ENCODE measurements at places on chromosomes 12 and 14. TPM values are rescaled to one million over a fixed set of nuclear protein-coding genes. Genes with fewer than 3 reads are reported as not detected.

DNA sequence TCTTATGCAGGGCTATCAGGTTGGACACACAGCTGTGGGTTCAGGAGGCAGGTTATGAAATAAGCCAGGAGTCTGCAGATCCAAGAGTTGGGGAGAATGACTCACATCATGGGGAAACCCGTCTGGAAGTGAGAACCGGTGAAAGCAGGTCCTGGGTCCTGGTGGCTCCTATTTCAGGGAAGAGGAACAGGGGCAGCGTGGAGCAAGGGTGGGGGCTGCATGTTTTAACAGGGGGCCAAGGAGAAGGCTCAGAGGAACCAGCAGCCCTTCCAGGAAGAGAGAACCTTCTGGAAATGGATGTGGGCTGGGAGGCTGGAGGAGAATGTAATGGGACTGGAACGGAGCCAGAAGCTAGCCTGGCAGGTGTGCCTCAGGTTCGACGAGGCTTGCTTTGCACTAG, 7.8 kb upstream of the KRT74 start:
- no peak for DNase-seq

GRCh38 chr14:106848330-106849121, 1322.1 kb downstream of the TMEM121 start:
- peak; percentile 59 for DNase-seq

DNA sequence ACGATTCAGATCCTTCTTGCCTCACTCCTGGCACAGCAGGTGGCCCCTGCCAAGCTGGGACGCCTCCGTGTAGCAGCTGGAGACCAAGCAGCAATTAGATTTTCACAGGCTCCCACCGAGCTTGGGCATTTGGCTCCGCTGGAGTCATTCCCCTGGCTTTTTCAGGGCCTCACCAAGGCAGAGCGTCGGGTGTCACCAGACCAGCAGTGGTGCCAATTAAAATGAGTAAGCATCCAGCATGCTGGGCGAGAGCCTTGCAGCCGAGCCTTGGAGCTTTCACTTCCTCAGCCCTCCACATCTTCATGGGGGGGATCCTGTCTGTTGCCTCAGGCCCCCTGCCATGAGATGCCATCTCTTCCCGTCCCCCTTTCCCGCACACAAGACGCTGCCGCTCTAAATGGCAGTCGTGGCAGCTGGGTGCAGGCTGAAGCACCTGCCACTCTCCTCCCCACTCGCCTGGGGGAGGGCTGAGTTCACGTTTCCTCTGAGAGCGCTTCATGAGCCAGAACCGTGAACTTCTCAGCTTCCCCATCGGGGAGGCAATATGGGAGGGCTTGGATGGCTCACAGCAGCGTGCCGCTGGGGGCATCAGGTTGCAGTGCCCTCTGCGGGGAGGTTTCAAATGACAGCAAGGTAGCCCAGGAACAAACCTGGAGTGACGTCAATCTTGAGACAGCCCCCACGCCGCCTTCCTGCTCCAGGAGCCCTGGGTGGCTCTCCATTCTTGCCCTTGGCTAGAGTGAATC, 11.7 kb downstream of the TPCN1 start:
- peak; percentile 94 for DNase-seq

DNA sequence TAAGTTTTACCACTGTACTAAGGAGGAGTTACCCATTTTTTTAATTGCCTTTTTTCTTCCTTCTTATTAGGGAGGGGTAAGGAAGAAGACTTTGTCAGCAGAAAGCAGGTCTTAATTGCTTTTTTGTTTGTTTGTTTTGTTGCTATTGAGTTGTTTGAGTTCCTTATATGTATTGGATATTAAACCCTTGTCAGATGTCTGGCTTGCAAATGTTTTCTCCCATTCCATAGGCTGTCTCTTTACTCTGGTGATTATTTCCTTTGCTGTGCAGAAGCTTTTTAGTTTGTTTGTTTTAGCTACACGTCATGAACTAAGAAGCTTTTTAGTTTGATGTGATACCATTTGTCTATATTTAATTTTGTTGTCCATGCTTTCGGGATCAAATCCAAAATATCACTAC, 13.3 kb downstream of the SPIC start:
- DNase-seq: no peak

GRCh38 chr12:14880890-14881453, 4.7 kb downstream of the MGP start:
- no peak for DNase-seq

- no peak for DNase-seq
Measured at GRCh38 chr14:68342216-68342763, 450.6 kb downstream of the ZFP36L1 start.

DNA sequence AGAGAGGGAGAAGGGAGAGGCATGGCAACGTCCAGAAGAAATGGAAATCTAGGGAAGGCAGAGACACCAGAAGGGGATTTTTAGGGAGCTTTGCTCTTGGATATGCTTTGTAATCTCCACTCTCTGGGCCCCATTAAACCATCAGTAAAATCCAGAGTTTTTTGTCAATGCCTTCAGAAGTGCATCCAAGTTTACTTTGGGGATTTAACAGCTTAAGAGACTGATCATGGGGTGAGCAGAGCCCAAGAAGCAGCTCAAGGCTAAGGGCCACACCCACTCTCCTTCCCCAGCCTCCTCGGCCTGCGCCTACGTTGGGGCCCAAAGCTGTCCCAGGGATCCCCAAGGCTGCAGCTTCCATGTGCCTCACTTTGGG, 37.4 kb upstream of the WSCD2 start:
- DNase-seq: no peak

- DNase-seq: no peak
Measured at GRCh38 chr12:87812030-87812429, 217.2 kb downstream of the C12orf50 start.

DNA sequence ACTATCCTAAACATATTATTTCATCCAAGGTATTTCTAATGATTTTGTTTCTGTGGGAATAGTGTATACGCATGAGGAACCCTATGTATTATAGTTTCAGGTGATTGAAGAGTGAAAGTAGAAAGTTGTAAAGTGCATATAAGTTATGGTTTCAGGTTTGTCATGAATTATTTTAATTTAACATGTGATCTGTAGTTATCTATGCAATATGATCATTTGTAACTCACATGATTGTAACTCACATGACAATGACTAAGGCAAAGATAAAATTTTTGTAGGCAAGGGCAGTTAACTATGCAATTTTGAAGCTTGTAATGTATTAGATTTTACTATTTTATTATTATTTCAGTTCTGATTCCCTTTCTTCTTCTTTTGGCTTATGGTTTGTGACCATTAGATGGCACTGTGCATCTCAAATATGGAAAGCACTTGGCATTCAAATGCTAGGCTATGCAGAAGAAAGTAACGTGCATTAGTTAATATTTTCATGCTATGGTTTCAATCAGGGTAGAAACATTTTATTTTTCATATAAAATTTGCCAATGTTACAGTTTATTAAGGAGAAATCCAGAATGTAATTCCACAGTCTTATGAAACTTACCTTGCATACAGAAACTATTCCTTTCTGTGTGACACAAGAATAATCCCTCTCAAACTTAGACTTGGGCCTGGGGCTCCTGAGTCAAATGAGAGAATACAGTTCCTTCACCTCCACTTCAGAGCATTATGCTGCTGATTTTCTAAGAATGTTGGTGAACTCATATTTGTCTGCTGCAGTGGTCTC, 15.8 kb upstream of the TMEM30B start:
- DNase-seq: peak; percentile 36

DNA sequence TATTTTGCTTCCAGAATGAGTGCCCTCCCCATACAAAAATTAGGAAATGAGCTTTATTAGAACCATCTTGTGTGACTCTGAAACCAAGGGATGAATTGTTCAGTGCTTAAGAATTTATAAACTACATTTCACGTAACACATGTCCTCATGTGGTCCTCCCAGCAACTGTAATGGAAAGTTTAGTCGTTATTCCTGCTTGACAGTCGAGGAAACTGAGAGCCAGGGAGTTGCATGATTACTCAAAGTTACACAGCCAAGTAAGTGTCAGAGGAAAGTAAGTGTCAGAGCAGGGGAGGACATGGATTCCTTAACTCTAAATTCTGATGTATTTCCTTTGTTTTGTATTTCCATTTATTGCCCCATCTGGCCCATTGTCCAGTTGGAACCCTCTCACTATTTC, 453.9 kb downstream of the FUT8 start:
- no peak for DNase-seq

DNA sequence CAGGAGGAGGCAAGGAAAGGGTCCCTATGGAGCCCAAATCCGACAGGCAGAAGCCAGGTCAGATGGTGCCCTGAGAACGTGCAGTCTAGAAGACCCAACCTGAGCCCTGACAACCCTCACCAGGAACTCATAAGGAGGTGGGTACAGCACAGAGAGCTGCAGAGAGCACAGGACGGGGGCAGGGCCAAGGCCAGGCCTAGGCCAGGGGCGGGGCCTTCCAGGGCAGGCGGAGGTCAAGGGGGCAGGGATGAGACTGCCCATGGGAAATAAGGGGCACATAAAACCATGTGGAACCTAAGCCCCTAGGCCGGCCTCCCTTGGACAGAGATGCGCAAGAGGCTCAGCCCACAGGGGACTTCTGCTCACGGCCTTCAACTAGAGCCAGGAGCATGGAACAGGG, 45.1 kb downstream of the SSH1 start:
- DNase-seq: no peak

DNA sequence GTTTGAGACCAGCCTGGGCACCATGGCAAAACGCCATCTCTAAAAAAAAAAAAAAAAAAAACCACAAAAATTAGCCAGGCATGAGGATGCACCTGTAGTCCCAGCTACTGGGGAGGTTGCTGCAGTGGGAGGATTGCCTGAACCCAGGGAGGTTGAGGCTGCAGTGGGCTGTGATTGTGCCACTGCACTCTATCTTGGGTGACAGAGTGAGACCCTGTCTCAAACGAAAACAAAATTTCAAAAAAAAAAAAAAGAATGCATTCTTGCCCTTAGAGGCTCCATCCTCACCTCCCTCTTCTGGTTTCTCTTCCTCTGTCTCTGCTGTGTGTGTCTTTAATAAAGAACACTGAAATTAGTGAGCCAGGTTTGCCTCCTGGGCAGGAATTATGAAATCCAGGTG, 107.8 kb downstream of the VCPKMT start:
- peak; percentile 66 for DNase-seq

- DNase-seq: peak; percentile 89
Measured at GRCh38 chr12:6872073-6873048, 742 bp downstream of the SPSB2 start.

DNA sequence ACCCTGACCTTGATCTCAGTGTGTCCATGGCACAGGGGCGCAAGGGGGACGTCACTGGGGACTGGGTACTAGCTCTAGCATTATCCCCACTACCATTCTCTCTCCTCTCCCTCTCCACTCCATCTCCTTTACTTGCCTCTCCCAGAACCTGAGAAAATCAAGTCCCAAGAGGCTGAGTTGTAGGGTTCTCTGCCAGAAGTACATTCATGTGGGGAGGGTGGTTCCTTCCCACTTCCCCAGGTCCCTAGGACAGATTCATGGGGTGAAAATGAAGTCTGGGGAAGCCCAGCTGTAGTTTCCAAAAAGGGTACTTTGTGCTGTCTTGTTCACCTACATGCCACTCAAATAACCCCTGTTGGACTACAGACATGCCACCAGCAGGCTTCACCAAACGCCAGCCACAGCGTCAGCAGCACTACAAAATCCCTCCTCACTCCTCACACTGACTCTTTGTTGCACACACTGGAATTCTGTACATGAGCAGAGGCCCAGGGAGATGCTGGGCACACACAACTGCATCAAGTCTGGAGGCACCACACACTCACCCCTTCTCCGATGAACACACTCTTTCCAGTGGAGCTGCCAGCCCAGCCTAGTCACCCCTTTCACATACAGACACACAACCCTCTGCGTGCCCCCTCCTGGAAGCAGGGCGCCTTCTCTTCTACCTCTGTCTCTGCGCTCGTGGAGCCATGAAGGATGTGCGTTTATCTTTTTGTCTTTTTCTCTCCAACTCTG, 6.9 kb downstream of the RARG start:
- no peak for DNase-seq

DNA sequence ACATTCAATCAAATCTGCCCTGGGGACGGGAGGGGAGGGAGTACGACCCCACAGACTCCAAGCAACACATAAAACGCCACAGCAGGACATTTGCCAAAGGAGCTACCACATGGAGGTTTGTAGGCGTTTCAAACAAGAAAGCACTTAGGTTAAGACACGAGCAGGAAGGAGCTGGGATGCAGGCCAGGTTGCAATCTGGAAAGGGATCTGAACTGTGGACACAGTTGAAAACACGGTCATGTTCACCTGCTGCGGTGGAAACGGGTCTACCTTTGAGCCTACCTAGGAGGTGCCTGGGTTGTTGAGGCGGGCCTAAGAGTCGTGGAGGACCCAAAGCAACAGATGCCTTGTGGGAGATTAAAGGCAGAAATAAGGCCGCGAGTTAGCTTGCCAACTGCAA, 18.4 kb downstream of the PRKAB1 start:
- DNase-seq: no peak

- no peak for DNase-seq
Measured at GRCh38 chr14:69247676-69248440, 12.1 kb upstream of the GALNT16 start.

- no peak for DNase-seq
Measured at GRCh38 chr14:105980224-105980623, 453.8 kb downstream of the TMEM121 start.

DNA sequence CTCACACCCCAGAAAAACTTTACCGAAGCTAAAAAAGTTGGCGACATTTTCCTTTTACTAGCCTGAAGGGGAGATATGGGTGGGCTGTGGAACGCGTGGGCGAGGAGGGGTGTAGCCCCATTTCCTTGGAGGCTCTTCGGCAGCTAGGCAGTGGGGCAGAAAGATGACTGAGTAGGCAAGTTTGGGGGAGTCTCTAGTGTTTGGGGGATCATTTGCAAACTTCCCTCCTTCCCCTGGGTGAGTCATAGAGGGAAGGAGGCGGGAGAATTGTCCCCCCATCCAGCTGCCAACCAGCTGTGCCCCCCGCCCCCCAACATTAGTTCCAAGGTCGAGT, 2.3 kb downstream of the GLI1 start:
- peak; percentile 57 for DNase-seq

DNA sequence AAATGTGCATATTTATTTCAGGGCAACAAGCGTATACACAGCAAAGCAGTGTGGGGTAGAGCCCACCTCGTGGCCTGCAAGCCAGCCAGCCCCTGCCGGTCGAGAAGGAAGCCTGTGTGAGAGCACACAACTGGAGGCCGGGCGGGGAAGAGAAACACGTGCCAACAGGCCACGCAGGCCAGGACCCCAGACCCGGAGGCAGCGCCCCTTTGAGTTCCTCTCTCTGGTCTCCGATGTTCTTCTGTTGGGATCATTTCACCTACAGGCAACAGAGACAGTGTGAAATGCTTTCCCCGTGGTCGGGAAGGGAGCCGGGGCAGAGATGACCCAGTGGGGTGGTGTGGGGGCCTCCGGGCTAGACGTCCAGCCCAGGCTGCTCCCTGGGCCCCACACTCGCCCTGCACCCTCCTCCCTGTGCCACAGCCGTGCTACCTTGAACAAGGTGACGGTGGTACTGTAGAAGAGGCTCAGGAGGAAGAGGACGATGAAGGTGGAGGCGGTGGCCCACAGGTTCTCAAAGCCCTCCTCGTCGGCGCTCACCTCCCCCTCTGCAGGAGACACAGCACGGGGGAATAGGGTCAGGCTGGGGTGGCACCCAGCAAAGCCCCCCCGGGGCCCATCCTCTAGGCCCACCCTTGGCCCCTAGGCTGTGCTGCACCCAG, 325.5 kb downstream of the TMEM121 start:
- DNase-seq: peak; percentile 35

Gene HOXC6
- not detected for total RNA-seq

Gene KRT74
- total RNA-seq: not detected

Gene SERPINA10
- not detected for total RNA-seq

Gene CMA1
- not detected for total RNA-seq

Gene OR6C76
- total RNA-seq: not detected

Gene OR4K1
- total RNA-seq: not detected

Gene KRT6C
- total RNA-seq: not detected

Gene RIN3
- 123 TPM for total RNA-seq

Gene MMP17
- total RNA-seq: 14.8 TPM

Gene TTC9
- total RNA-seq: 14.0 TPM

Gene TMEM121
- 1.0 TPM for total RNA-seq

Gene B3GNT4
- total RNA-seq: not detected

Gene P2RX2
- total RNA-seq: not detected
